Right ventricle myocardium superior (tissue), 1 donor: ENCODE measurements at places on chromosomes 16 and 17. TPM values are rescaled to one million over a fixed set of nuclear protein-coding genes. Genes with fewer than 3 reads are reported as not detected.

DNA sequence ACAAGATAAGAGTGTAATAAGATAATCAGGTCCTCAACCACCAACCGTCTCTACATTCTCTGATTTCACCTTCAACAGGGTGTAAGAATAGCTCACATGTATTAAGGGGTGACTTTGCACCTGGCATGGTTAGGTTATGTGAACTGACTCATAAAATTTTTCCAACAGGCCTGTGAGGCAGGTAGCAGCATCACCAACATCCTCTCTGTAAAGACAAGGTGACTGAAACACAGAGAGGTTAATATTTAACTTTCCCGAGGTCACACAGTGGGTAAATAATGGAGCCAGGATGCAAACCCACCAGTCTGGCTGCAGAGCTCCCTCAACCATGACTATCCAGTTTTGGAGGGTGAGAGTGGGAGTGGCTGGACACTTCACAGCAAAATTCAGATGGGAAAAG, 317.2 kb downstream of the C16orf95 start:
- DNase-seq: no peak

DNA sequence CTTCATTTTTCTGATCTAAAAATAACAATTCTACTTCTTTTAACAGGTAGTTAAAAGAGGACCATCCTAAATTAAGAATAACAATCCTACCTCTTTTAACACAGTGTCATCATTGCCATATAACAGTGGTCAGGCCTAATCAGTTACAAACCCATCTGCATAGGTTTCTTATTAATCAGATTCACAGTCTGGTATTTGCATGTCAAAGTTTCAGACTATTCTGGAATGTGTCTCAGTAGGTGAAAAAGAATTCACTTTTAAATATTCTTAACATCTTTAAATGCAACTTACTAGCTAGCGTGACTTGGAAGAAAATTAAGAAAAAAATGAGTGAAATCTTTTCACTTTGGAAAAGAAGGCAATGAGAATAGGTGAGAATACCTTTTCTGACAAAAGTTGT, 6.8 kb upstream of the KRT12 start:
- DNase-seq: no peak

- no peak for DNase-seq
Measured at GRCh38 chr16:74226338-74226954, 70.2 kb upstream of the PSMD7 start.

DNA sequence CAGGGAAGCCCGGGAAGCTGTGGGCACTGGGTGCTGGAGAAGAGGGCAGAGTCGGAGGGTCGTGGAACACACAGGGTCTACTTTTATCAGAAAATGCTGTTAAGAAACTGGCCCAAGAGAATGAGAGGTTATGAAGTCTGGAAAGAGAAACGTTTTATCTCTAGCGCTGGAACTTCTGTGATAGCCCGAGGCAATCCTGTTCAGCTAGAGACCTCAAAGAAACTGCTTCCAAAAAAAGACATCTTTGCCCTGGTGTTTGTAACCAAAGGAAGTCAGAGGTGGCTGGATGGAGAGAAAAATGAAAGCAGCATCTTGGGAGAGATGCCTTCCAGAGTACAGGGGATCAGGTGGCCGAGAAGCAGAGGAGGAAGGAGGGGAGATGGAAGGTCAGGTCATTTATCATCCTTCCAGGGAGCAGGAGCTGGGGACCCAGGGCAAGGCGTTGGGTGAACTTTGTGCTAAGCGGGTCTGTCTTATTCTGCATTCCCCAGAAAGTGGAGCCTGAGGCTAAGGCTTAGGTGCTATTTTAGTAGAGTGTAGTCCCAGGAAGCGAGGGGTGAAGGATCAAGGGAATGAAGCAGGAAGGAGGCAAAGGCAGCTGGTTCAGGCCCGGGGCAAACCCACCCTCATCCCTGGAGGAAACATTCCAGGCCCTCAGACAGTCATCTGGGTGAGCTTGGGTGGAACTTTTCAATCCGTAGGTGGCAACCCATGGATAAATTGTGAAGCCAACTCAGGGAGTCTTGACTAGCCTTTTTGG, 66.5 kb downstream of the MGAT5B start:
- no peak for DNase-seq

- no peak for DNase-seq
Measured at GRCh38 chr17:81272616-81273015, 22.5 kb downstream of the SLC38A10 start.

DNA sequence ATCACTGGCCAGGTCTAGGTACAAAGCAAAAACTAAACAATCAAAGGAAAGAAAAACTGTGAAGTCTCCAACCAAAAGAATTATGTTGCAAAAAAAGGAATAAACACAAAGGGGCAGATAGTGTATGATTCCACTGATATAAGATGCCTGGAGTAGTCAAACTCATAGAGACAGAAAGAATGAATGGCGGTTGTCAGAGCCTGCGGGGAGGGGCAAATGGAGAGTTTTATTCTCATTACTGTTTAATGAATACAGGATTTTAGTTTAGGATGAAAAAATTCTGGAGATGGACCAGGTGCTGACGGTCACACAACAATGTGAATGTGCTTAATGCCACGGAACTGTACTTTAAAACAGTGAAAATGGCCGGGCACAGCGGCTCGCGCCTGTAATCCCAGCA, 20.7 kb downstream of the STAT5B start:
- no peak for DNase-seq

DNA sequence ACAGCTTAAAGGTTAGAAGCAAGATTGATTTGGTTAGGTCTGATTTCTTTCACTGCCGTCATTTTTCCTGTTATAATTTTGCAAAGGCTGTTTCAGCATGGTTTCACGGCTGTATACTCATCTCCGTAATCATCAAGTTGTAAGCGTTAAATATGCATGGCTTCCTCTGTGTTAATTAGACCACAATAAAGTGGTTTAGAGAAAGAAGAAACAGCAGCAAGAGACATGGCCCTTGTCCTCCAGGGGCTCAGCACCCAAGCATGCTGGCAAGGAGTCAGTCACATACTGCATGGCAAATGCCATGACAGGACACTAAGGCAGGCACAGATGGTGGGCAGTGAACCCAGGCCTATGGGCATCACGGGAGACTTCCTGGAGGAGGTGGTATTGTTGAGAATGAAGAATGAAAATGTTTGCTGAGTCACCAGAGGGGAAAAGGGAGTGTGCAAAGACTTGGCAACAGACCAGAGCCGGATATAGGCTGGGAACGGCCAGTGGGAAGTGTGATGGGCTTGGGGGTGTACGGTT, 61.4 kb upstream of the PLCG2 start:
- DNase-seq: peak; percentile 17

- no peak for DNase-seq
Measured at GRCh38 chr16:68041783-68042182, 18.7 kb downstream of the DUS2 start.

GRCh38 chr16:2715519-2715918, 4.5 kb downstream of the PRSS27 start:
- DNase-seq: peak; percentile 77

GRCh38 chr16:75000481-75001081, 1.8 kb downstream of the ZNRF1 start:
- DNase-seq: no peak

P2RX1 gene
- 0.08 TPM for total RNA-seq

IRX5 gene
- 11.6 TPM for total RNA-seq

KCTD11 gene
- total RNA-seq: 4.4 TPM

GJC1 gene
- total RNA-seq: 16.1 TPM

GPR139 gene
- not detected for total RNA-seq
